ENCODE measurements at places on chromosomes 6 and 20. TPM values are rescaled to one million over a fixed set of nuclear protein-coding genes. Genes with fewer than 3 reads are reported as not detected.

The LHFPL5 gene
- total RNA-seq: 1.7 TPM

DNA sequence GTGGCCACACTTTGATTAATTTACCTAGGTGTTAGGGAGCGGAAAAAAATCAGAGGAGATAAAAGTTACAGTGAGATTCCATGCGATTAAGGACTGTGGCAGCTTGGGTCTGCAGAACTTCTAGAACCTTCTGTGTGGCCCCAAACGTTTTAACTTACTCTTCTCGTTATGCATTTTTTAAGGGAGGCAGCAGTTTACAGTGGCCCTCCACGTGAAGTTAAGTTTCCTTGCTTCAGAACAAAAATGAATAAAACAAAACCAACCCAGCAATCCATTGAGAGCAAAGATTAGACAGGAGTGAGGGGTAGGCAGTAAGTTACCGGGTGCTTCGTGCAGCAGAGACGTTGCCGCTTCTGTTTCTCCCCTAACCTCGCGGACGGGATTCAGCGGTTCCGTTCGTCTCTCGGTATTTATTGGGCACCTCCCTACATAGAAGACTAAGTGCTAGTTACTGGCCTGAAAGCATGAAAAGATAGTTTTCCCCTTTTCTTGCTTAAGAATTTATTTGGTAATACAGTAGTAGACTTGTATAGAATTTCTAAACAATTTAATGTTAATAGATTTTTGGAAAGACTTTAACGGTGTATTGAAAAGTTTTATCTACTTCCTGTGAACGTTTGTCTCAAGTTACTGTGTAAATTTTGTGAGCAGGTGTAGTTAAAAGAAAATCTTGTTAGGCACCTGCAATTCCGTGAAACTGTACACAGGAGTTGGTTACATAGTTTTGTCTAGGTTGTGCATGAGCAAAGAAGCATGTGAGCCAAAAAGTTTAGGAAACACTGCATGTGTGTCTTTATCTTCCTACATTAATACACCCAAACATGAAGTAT lies 1.1 kb downstream of the BAG2 start:
- H3K4me1 ChIP-seq: no peaks in the 10 kb centered on the region
- peak overlapping the region; percentile 96 for H3K4me3 ChIP-seq
- DNase-seq: no peak
- no peaks in the 10 kb centered on the region for H3K36me3 ChIP-seq
- no peaks in the 10 kb centered on the region for H3K27me3 ChIP-seq

The WASF1 gene
- 92.7 TPM for total RNA-seq

DNA sequence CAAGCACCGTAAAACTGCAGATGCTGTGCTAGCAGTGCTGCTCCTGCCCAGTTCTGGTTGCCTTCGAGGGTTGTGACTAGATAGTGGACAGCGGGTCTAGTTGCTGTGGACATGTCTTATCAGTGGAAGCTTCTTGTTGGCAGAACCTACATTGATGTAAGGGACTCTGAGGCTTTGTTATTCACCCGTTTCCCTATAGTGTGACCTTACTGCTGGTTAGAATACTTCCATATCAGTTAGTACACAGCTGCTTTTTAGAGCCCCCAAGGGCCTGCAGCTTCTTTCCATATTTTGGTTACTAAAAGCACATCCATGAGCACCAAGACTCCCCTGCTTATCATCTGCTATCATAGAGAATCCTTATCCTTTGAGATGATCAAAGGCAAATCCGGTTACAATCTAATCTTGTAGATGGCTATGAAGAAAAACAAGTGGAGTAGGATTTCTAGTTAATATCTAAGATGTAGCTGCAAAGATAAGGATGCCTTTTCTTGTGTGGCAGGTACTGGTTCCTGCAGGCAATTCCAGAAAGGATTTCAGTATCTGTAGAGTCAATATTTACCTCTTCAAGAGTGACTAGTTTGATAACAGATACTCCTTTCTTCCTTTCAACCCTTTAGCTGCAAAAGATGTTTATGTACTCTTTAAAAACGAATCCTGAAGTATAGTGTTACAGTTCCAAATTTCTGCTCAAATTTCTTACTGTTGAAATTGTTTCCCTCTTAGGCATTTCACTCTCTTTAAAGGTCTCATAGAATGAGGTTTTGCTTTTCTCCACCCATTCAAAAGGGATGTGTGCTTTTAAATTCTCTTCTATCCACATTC lies 163.6 kb downstream of the JARID2 start:
- no peak for DNase-seq
- peaks cover 69% of the 10 kb centered on the region for H3K4me1 ChIP-seq
- no peak overlapping the region for H3K4me3 ChIP-seq
- no peak overlapping the region for H3K27ac ChIP-seq
- H3K36me3 ChIP-seq: no peaks in the 10 kb centered on the region
- H3K27me3 ChIP-seq: peaks cover 6% of the 10 kb centered on the region

DNA sequence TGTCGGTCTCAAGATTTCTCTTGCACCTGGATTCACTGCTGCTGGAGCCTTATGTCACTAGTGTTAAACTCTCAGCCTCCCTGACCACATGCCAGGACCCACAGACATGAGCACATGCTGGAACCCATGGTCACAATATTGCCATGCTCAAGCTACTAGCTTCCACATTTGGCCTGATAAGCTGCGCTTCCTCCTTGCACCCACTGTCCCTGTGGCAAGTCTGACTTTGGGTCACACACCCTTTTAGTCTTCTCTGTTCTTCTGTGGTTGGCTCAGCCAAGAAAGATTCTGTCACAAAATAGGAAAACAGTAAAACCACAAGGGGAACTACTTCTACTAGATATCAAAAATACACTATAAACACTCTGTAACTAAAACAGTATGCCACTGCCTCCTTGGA lies 68.9 kb upstream of the HDAC2 start:
- no peaks in the 10 kb centered on the region for H3K36me3 ChIP-seq
- no peak for DNase-seq
- no peak overlapping the region for H3K4me3 ChIP-seq

The CST2 gene
- not detected for total RNA-seq

GRCh38 chr6:128319157-128319556 lies 201.2 kb downstream of the PTPRK start:
- DNase-seq: no peak
- peaks cover 27% of the 10 kb centered on the region for H3K4me1 ChIP-seq
- no peaks in the 10 kb centered on the region for H3K36me3 ChIP-seq
- no peak overlapping the region for H3K4me3 ChIP-seq
- no peak overlapping the region for H3K27ac ChIP-seq

The PMEPA1 gene
- total RNA-seq: 14.4 TPM

Data from glutamatergic neuron (in vitro differentiated cells).